ENCODE measurements at places on chromosomes 13 and 19. TPM values are rescaled to one million over a fixed set of nuclear protein-coding genes. Genes with fewer than 3 reads are reported as not detected.

- DNase-seq, result no peak
Measured at GRCh38 chr13:66139701-66140100, 1090.4 kb downstream of the PCDH9 start.

GRCh38 chr13:33123066-33123859, 107.0 kb downstream of the KL start:
- DNase-seq, result no peak

DNA sequence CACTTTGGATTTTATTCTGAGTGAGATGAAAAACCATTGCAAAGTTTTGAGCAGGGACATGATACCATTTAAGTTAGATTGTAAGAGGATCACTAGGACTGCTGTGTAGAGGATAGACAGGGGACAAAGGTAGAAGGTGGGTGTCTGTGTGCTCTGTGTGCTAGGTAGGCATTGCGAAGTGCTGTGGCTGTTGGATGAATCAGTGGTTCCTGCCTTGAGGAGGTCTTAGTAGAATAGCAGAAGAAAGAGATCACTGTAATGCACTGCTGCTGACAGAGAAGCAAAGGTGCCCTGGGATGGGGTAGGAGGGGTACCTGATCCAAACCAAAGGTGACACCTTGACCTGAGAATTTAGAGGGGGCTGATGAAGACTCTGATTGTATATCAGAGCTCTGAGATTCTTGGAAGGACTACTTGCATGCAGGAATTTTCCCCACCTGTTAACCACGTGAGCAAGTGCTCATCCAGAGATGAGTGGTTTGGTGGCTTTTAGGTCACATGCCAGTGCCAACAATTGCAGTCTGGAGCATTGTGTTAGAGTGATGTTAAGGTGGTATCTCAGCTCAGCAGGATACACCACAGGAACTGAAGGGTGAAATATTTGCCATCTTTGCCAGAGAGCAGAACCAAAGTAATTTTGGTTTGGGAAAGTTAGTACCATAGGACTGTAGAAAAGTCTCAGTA, 10.8 kb downstream of the WASF3 start:
- no peak for DNase-seq

DNA sequence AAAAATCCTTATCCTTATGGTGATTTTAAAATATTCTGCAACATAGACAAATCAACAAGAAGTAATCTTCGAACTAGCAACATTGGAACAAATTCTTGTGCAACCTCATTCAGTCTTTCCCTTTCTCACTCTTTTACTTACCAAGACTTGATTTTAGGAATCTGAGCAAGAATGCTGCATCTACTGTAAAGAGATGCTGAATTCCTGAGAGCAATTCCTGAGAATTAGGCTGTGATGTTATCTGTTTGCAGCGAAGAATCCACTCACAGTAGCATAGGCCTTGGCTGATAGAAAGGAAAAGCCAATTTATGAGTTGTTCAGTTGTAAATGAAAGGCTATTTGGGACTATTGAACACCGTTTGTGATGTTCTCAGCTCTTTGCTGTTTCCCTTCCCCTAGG, 144.3 kb downstream of the CRYL1 start:
- DNase-seq, result no peak

DNA sequence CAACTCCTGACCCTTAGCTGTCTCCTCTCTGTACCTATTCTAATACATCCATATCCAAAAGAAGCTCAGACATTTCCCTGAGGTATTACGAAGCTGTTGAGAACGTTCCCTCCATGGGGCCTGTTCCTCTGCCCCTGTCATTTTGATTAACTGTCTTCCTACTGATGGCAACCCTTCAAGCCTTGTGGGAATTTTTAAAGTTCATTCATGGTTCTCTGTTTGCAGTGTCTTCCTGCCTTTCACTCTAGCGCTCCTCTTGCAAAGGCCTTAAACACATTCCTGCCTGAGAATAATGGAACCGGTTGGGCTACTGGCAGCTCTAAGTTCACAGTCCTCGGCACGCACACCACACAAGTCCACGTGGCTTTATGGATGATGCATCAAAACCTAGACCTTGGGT, 66.1 kb downstream of the LHFPL6 start:
- no peak for DNase-seq

- DNase-seq, result peak; percentile 45
Measured at GRCh38 chr19:40622773-40623075, 21.6 kb downstream of the LTBP4 start.

DNA sequence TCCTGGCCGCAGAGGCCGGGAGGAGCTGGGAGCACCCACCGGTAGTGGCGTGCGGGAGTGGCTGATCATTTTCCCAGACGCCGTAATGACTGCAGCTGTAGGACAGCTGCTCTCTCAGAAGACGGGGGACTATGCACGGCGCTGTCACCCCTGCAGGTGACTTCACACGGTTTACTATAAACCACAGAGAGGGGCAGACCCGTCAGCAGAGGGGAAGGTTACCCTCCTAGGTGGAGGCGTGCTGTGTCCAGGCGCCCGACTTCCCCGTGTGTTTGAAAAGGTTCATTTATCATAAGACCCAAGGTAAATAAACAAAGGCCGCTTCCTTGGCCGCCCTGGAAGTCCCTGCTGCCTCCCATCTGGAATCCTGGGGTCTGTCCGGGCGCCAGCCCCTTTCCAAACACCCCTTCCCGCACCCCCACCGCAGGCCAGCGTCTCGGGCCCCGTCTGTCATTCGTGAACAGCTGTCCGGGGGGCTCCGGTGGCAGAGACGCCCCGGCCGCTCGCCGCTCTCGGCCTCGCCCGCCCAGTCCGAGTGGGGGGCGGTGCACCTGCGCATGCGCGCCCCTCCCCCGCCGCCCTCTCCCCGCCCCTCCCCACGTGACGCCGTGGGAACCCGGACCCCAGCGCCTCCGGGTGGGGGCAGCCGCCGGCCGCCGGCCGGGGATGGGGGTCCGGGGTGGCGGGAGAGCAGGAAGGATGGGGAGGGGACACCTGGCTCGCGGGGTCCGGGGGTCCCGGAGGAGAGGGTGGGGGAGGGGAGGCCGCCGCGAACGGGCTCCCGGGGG, 915 bp downstream of the SHC2 start:
- DNase-seq, result peak; percentile 79

- DNase-seq, result peak; percentile 72
Measured at GRCh38 chr19:50203281-50204080, at the start of gene MYH14. Gene MYH14, plus strand, starts transcription at chr19:50203622. Its CDS starts 6,744 bp downstream, at chr19:50210366.

- DNase-seq, result no peak
Measured at GRCh38 chr19:792306-792885, 4.9 kb upstream of the PTBP1 start.

- DNase-seq, result no peak
Measured at GRCh38 chr13:113659337-113659736, 1.3 kb upstream of the ATP4B start.

DNA sequence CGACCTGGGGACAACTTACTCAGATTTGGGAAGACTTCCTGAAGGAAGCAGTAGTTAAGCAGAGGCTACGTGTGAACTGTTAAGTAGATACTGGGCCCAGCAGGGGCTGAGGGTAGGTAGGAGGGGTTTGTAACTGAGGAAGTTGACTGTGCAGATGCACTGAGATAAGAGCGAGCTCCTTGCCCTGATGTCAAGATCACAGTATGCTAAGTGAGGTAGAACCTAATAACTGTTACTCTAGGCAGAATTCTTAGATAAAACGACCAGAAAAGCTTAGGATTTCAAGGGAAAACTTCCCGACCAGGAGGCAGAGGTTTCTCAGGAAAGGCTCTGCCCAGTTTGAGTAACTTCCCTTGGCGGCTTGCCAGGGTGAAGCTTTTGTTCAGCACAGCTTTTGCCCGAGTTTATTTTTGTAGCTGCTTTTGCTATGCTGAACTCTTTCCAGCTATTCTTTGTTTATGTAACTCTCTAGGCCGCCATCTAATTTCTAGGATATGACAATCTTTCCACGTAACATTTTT, 632.1 kb downstream of the DIAPH3 start:
- DNase-seq, result peak; percentile 51

CERS1 gene
- 1.2 TPM for polyA plus RNA-seq

FXYD1 gene
- 88.5 TPM for polyA plus RNA-seq

CEACAM20 gene
- not detected for polyA plus RNA-seq

PSG2 gene
- not detected for polyA plus RNA-seq
